CD4-positive, CD25-positive, alpha-beta regulatory T cell (primary cell): ENCODE measurements at places on chromosomes 6 and 20. TPM values are rescaled to one million over a fixed set of nuclear protein-coding genes. Genes with fewer than 3 reads are reported as not detected.

Gene TPD52L1
- total RNA-seq, result not detected

Gene UST
- total RNA-seq, result 1.7 TPM

Gene CD93
- total RNA-seq, result 3.3 TPM

Gene STMND1
- not detected for total RNA-seq

Gene GRM4
- total RNA-seq, result not detected

Gene SLC17A3
- total RNA-seq, result not detected

Gene FAM217A
- not detected for total RNA-seq

Gene SOBP
- not detected for total RNA-seq

Gene FAM110A
- total RNA-seq, result 27.5 TPM

Gene TNFRSF21
- total RNA-seq, result 0.15 TPM

Gene DEFB128
- total RNA-seq, result not detected

Gene SYCP2
- total RNA-seq, result 9.1 TPM

Gene ELOVL4
- not detected for total RNA-seq

Gene ZNF184
- total RNA-seq, result 14.9 TPM
